Osteoblast (primary cell): ENCODE measurements at places on chromosomes 4 and X. TPM values are rescaled to one million over a fixed set of nuclear protein-coding genes. Genes with fewer than 3 reads are reported as not detected.

The PHKA1 gene
- total RNA-seq = 4.7 and 5.6 TPM in 2 replicates

The SPANXB1 gene
- not detected in 2 replicates for total RNA-seq

The IQCM gene
- total RNA-seq = not detected in 2 replicates

The DCAF8L1 gene
- not detected in 2 replicates for total RNA-seq

The TAF9B gene
- total RNA-seq = 20.3 and 23.3 TPM in 2 replicates

The UGT2B10 gene
- total RNA-seq = not detected in 2 replicates

The DUSP21 gene
- not detected in 2 replicates for total RNA-seq

The TLR1 gene
- total RNA-seq = 2.4 and 3.3 TPM in 2 replicates

The ATOH1 gene
- not detected in 2 replicates for total RNA-seq

The DAPP1 gene
- not detected in 2 replicates for total RNA-seq

The SPP1 gene
- total RNA-seq = 7.6 and 16.2 TPM in 2 replicates

The PRKG2 gene
- total RNA-seq = 0.72 and 0.88 TPM in 2 replicates

The MSANTD1 gene
- total RNA-seq = 0.59 and 0.72 TPM in 2 replicates

The PAGE2 gene
- not detected in 2 replicates for total RNA-seq

The NAA11 gene
- total RNA-seq = not detected in 2 replicates

The MAGEA9B gene
- not detected in 2 replicates for total RNA-seq

The KCNE5 gene
- total RNA-seq = 0.29 and 0.36 TPM in 2 replicates

The SLC7A11 gene
- total RNA-seq = 46.3 and 55.7 TPM in 2 replicates

The USP51 gene
- total RNA-seq = 2.9 and 4.3 TPM in 2 replicates

The TLR3 gene
- 8.0 and 8.8 TPM in 2 replicates for total RNA-seq

The TENM3 gene
- 59.0 and 68.4 TPM in 2 replicates for total RNA-seq

The SPATA18 gene
- total RNA-seq = 30.8 and 41.3 TPM in 2 replicates

The DDX53 gene
- total RNA-seq = not detected in 2 replicates

The RNF128 gene
- total RNA-seq = 0.59 and 0.72 TPM in 2 replicates

The POU3F4 gene
- not detected in 2 replicates for total RNA-seq

The MAGEA1 gene
- total RNA-seq = not detected in 2 replicates

The STS gene
- total RNA-seq = 10.9 and 15.0 TPM in 2 replicates

The CT45A3 gene
- not detected in 2 replicates for total RNA-seq

The TBX22 gene
- total RNA-seq = not detected in 2 replicates

The CXCL11 gene
- total RNA-seq = not detected in 2 replicates

The SERPINA7 gene
- not detected in 2 replicates for total RNA-seq

The NUDT11 gene
- total RNA-seq = 17.4 and 18.3 TPM in 2 replicates

The CCSER1 gene
- under 0.01 TPM in 1 of 2 replicates, not detected in the other for total RNA-seq

The MSX1 gene
- total RNA-seq = 2.9 and 3.8 TPM in 2 replicates

The GPAT3 gene
- 0.36 and 0.59 TPM in 2 replicates for total RNA-seq

The CASP6 gene
- 25.3 and 27.1 TPM in 2 replicates for total RNA-seq

The ARSJ gene
- total RNA-seq = 18.6 and 24.6 TPM in 2 replicates

The UGT2A3 gene
- not detected in 2 replicates for total RNA-seq

The ANXA3 gene
- total RNA-seq = 2.1 and 2.9 TPM in 2 replicates

The CYSLTR1 gene
- total RNA-seq = under 0.01 TPM in 1 of 2 replicates, not detected in the other

The ZIC3 gene
- total RNA-seq = not detected in 2 replicates

The GLOD5 gene
- not detected in 2 replicates for total RNA-seq

The MAGEA10 gene
- not detected in 2 replicates for total RNA-seq

The NEUROG2 gene
- total RNA-seq = not detected in 2 replicates

The F8 gene
- total RNA-seq = 10.9 and 12.1 TPM in 2 replicates

The PLP1 gene
- 0.29 and 0.36 TPM in 2 replicates for total RNA-seq

The EGF gene
- total RNA-seq = 0.36 and 1.2 TPM in 2 replicates

The CLGN gene
- under 0.01 and 0.72 TPM in 2 replicates for total RNA-seq

The TSPAN7 gene
- total RNA-seq = 0.29 and 0.36 TPM in 2 replicates

The SLC34A2 gene
- not detected in 2 replicates for total RNA-seq

The VEGFC gene
- 55.4 and 56.9 TPM in 2 replicates for total RNA-seq

The TMEM150C gene
- 3.3 and 7.1 TPM in 2 replicates for total RNA-seq

The SSR4 gene
- 156 and 172 TPM in 2 replicates for total RNA-seq

The CTAG1A gene
- total RNA-seq = not detected in 2 replicates

The DRD5 gene
- total RNA-seq = not detected in 2 replicates

The P2RY4 gene
- total RNA-seq = under 0.01 and 0.29 TPM in 2 replicates
